ENCODE measurements at places on chromosomes 13 and 19.

- no peak for DNase-seq
Observed at GRCh38 chr19:3620145-3620816, 6.3 kb downstream of the CACTIN start.

DNA sequence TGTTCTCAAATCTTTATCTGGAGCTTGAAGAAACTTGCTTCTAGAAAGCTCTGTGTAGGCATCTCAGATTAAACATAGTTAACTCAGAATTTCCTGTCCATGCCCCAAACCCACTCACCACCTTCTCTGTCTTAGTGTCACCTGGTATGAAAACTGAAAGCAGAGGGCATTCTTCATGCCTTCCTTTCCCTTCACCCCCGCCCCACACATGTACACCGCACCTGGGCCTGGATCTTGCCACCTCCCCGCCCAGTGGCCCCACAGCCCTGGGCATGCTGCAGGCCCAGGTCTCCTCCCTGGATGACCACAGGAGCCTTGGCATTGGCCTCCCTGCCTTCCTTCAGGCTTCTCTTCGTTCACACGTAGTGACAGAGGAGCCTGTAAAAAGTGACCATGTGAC, 15.8 kb downstream of the CFAP97D2 start:
- DNase-seq = no peak

GRCh38 chr13:50425772-50426171, 410.5 kb downstream of the KCNRG start:
- DNase-seq = no peak

DNA sequence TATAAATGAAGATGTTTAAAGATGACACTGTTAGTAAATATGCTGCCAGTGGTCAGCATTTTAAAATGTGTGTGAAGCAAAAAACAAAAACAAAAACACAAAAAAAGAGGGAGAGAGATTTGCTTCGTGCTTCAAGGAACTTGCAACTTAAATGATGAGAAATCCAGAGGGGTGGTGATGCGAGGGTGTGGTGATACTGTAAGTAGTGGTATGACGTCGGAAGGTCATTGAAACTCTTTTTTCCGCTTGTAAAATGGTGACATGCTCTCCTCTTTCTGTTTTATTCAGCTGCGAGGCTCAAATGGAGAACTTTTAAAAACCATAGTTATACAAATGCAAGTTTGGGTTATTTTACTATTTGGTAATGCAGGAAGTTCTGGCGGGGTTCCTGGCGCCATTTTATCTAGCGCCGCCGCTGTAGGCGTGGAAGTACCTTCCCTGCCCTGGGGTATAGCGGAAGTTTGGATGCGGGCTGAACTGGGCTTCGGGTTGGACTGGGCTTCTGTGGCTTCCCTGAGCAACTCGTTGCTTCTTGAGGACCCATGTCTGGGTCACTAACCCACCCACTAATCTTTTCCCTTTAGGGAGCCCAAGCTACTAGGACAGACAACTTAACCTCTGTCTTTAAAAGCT, 34.8 kb downstream of the DGKH start:
- no peak for DNase-seq

DNA sequence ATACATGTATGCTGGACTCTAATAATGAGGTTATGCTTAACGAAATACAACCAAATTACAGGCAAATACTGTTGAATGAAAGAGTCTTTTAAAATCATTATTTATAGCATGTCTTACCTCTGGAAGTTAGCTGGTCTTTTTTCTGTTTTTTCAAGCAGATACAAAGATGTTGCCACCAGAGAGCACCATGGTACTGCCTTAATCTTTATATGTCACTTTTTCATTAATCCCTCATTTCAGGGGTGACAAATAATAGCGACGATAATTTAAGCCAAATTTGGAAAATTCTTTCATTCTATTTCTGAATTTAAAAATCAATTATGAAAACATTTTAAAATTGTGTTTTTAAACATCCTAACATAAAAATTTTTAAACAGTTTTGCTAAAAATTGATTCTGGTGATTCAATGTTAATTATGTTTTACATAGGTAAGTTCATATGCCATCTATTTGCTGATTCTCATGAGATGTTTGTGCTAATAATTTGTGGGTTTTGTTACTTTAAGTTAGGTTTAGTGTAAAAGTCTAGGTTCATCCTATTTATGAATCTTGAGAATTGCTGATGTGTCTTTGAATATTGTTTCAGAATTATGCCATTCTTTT, 379.3 kb upstream of the SGCG start:
- no peak for DNase-seq

DNA sequence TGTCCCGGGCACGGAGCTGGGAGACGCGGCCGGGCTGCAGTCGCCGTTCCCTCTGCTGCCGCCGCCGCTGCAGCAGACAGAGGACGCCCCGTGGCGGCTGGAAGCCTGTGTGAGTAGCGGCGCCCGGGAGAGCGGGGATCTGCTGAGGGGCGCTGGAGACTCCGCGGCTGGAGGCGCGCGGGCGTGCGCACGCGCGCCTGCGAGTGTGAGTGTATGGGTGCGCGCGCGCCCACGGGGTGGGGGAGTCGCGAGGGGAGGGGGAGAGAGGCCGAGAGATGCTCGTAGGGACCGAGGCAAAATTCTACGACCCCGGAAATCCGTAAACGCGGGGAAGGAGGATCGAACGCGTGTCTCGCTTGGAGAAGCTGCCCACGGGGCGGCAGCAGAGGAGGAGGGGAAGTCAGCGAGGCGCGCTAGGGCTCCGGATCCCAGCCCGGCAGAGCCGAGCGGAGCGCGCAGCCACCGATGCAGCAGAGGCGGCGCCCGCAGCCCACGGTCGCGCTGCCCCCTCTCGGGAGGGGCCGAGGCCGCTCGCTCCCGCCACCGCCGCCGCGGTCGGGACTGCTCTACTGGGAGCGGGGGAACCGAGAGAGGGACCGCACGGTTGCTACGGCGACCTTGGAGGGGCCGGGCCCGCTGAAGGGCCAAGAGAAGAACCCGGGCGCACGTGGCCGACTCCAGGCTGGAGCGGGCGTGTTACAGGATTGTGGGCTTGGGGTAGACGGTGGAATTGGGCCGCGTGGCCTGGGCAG, at the start of gene ENOX1:
ENOX1 (minus strand) TSS at position 207 of the 752 bp plus-strand sequence.
- DNase-seq = no peak

DNA sequence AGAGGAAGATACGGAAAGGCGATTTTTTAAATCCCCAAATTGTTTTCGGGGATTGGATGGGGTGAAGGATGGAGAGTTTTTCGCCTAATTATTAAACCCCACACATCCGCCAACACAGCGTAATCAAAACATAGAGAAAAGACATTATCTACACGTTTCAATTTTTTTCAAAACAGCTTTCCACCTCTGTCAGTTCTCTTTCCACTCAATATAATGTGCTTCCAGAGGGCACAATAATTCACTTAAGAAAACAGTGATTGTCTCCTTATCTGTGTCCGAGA, 435 bp upstream of the OBI1 start:
- DNase-seq = no peak

GRCh38 chr13:51637852-51638215, 53.6 kb downstream of the WDFY2 start:
- no peak for DNase-seq

DNA sequence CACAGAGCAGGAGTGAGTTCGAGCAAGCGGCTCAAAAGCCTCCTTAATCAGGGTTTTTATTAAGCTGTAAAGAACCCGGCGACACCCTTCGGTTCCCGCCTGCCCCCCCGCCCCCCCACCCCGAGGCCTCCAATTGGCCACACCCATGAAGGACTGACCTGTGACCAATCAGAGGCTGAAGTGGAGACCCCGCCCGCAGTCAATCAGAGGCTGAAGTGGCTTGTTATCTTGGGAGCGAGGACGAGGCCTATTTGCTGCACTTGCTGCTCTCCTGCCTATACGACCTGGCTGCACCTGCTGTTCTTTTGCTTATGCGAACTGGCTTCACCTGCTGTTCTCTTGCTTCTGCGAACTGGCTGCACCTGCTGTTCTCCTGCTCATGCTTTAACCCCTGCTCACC, 844.9 kb downstream of the OLFM4 start:
- DNase-seq = peak; percentile 75

- DNase-seq = no peak
Observed at GRCh38 chr19:17097593-17098126, 22.1 kb downstream of the MYO9B start.

- no peak for DNase-seq
Observed at GRCh38 chr13:95642999-95643398, 1.5 kb downstream of the DZIP1 start.

DNA sequence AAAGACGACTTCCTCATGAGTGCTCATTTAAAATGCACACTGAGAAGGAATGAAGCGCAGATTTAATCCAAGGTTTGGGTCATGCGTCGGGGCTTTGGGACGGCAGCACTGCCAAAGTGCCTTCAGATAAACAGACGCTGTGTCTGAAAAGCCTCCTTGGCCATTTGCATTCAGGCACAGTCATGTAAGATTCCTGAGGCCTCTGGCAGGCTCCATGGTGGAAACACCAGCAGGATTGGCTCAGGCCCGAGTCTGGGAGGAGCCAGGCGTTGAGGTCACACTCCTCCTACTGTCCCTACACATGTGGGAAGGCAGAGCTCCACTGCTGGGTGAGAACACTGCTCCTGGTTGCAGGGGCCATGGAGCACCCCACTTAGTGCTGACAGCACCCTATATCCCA, 113.3 kb upstream of the KL start:
- DNase-seq = no peak

- DNase-seq = no peak
Observed at GRCh38 chr13:27124571-27124970, 47.0 kb downstream of the USP12 start.

GRCh38 chr19:20388706-20389225, 176.8 kb downstream of the ZNF737 start:
- DNase-seq = no peak

DNA sequence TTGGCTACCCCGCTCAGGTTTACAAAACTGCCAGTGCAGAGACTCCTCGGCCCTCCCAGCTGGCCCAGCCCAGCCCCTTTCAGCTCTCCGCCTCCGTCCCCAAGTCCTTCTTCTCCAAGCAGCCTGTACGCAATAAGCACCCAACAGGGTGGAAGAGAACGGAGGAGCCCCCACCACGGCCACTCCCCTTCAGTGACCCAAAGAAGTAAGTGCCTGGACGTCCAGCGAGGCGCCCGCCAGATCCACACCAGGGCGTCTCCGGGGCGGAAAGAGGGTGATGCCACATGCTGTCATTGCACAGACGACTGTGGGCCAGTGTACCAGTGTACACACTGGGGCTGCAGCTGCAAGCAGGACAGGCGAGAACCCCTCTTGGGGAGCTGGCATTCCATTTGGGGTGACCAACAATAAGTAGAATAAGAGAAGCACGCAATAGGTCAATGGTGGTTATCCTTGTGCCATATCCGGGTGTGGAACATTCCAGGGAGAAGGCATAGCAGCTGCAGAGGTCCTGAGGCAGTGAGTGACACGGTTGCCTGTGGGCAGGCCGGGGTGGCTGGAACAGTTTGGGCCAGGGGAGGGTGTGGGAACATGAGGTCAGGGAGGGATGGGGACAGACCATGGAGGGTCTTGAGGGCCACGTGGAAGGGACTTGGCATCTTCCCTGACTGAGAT, 41.3 kb downstream of the DPF1 start:
- DNase-seq = no peak

- no peak for DNase-seq
Observed at GRCh38 chr19:18778076-18778389, 13.1 kb downstream of the COMP start.

GRCh38 chr13:108269601-108270328, at the start of gene TNFSF13B:
Gene TNFSF13B, plus strand, starts transcription at chr13:108269718. Its CDS starts 178 bp downstream, at chr13:108269896.
- no peak for DNase-seq

DNA sequence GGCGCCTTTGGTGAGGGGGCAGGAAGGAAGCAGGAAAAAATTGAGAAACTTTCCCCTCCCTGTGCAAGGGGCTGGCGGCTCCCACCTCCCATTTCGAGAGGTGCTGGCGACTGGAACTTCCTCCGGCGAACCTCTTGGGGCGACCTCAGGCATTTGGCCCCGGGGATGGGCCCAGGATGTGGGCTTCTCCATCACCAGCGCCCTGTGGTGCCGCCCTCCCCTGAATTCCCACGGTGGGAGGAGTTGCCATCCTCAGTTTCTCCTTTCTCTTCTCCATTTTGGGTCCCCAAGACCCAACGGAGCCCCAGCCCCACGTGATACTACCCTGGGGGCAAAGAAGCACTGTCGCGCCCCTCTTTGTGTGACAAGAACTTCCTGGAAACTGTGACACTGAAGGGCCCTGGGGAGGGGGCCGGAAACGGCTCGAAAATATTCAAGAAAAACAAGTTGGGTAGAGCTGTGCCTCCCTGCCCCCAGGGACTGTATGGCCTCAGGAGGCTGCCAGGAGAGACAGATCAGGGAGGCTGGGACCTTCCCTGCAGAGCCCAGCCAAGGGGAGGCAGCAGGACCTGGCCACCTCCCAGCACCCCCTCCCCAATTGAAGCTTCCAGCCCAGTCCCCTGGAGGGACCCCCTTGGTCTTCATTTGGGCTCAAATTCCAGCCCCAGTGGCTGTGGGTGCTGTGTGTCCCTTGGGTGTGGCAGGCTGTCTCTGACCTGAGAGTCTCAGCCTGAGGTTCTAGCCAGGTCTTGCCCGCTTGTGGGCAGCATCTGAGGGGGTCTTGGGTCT, 16.2 kb upstream of the AP1M2 start:
- no peak for DNase-seq

- DNase-seq = no peak
Observed at GRCh38 chr13:79079351-79079839, 326.7 kb downstream of the RBM26 start.

GRCh38 chr19:56654151-56654550, 11.2 kb downstream of the SMIM17 start:
- DNase-seq = no peak

DNA sequence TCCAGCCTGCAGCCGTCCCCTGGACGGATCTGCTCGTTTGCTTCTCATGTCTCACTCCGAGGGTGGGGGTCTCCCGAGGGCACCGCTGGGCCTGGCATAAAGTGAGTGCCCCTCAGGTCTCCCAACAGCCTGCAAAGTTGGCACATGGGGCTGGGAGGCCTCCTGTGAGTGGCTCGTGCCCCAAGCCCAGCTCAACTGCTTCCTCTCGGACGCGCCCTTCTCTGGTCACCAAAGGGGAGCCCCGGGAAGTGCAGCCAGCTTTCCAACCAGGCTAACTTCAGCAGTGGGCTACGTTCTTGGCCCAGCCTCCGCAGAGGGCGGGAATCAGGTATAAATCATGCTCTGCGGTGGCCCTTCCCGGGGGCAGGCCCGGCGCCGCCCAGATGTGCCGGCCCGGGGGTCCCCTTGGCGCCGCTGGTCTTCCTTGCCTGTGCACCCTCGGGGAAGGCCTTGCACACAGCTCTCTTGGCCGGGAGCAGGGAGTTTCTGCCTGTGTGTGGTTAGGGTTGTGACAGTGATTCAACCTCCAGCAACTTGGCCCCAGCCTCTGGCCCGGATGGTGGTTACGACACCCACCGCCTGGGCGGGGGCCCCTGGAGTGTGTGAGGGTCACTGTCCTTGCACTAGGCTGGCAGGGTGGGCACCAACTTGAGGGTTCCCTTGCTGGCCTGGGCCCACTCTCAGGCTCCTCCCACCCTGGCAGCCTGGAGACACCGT, 20.7 kb downstream of the CEBPG start:
- no peak for DNase-seq
